ENCODE measurements at places on chromosomes 2 and 18.
A peak's percentile ranks its signal among the peaks of the same experiment; 100 is the strongest.

DNA sequence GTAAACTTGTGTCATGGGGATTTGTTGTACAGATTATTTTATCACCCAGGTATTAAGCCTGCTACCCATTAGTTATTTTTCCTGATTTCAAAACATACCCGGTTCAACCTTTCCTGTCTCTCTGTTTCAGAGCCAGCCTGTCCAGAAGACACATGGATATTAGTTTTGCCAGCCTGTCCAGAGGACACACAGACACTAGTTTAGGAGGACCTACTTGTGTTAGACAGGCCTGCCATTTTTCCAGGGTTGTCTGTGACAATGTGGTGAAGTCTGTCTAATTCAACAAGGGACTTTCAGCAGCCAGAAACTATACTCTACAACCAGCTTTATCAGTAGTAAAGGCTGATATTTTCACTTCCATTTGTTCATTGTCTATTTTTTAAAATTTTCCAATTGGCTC lies 56.1 kb upstream of the DCC start:
- DNase-seq: no peak

DNA sequence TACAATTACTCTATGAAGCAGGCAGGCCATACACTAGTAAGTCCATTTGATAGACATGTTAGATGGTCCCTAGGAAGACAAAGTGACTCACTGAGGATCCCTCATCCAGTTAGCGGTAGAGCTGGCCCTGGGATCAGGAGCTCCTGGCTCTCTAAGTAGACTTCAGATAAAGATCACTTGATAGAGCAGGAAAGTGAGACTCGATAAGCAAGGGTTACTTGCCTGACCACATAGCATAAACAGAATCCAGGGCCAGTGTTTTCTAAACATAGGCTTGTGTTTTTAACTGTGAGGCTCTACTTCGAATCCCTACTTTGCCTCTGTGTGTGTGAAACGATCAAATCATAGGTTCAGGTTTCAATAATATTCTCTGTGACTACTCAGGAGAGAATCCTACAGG lies 355.2 kb upstream of the TRIB2 start:
- DNase-seq: no peak

- DNase-seq: no peak
These were observed 24.3 kb downstream of the NCK2 start for GRCh38 chr2:105768961-105769452.

DNA sequence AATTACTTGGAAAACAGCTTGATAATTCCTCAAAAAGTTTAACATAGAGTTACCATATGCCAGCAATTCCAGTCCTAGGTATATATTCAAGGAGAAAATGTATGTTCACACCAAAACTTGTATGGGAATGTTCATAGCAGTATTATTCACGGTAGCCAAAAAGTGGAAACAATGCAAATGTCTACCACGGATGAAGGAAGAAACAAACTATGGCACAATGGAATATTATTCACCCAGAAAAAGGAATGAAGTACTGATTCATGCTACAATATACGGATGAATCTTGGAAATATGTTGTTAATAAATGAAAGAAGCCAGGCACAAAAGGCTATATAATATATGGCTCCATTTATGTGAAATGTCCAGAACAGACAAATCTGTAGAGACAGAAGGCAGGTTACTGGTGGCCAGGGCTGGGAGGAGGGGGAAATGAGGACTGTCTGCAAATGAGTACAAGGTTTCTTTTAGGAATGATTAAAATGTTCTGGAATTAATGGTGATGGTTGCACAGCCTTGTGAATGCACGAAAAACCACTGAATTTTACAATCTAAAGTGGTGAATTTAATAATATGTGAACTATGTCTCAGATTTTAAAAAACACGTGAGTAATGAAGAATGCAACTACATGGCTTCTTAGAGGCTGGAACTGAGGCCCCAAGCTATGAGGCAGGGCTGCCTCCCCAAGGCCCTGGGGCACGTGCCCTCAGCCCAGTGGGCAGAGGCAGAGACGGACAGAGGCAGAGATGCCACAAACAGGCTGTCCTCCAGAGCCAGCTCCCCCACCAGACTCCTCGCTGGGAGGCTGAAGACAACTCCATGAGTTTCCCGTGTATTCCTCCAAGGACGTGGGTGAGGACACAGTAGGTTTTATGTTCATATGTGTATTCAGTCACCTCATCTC lies 5.0 kb downstream of the LIMS2 start:
- DNase-seq: no peak

GRCh38 chr2:140808820-140809219 lies 1322.0 kb downstream of the LRP1B start:
- no peak for DNase-seq

- DNase-seq: no peak
These were observed 70.4 kb downstream of the RHBDD1 start for GRCh38 chr2:226906163-226906693.

GRCh38 chr2:233371641-233372040 lies 17.3 kb downstream of the DGKD start:
- no peak for DNase-seq

DNA sequence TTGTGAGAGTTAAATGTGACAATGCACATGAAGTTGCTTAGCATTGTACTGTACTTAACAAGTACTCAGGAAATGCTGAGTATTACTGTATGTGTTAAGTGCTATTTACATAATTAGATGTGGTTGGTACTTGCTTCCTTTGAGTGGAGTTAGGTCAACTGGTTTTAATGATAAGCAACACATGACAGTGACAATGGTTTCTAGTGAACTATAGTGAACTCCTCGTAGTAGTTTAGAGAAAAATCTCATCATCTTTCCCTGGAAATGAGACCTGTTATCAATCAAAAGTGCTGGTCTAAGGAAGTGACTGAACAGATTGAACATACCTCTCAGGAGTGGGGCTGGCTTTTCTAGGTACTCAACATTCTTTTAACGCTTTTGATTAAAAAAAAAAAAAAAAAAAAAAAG lies 29.2 kb upstream of the ZDBF2 start:
- no peak for DNase-seq

DNA sequence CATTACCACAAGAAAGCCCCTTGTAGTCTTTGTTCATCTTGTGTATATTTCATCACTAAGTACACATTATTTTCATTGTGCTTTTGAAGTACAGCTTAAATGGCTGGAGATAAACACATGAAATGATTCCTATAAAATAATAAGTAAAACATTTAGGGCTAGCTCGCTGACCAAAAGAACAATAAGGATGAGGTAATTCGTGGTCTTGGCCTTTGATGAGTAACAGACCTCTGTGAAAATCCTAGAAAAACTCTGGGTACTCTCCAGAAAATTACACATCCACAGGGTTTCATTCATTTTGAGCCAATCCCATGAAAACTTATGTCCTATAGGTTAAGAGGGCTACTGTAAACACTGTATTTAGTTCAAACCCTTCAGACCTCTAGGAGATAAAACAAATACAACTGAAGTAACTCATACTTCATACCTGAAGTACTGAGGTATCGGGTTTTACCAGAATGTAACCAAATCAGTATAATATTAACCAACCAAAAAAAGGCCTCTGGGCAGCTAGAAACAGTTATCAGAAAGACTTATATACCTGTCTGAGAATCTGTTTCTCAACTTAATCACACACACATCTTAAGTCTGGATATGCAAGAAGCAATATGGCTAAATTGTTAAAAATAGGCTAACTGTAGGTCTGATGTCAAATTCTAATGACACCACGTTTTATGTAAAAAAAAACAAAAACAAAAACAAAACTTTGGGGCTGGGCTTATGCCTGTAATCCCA lies 31.0 kb downstream of the CFAP36 start:
- no peak for DNase-seq

DNA sequence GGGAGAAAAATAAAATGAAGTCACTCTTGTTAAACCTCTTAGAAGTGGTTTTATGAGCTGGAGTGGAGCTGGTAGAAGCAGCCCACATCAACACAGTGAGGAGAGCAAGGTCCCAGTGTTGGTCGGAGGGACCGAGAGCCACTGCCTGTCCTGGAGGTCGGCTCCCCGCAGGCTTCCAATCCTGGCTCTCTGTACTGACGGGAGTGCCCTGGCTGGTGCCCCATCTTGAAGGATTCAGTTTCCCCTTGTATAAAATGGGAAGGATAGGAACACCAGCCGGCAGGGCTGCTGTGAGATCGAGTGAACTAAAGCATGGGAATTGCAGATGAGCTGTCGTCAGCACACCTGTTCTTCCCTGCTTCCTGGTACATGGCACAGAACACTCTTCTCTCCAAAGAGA lies 104.3 kb upstream of the ID2 start:
- no peak for DNase-seq

GRCh38 chr2:237682151-237682550 lies 54.8 kb downstream of the LRRFIP1 start:
- DNase-seq: no peak

DNA sequence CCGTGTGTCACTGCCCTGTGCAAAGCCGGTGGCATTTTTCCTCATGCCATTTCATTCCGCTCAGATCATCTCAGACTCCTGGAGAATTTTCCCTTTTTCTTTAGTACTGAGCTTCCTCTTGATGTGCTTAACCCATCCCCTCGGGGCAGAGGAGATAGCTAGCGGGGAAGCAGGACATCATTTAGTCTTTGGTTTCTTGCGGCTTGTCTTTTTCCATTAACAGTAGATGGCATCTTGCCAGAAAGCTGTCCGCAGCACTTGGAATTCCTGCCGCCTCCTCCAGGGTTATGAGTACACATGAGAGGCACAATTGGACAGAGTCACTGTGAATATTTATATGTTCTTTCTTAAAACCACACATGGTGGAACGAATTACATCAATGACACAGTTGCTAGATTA lies 226.6 kb downstream of the ALPK2 start:
- DNase-seq: no peak

GRCh38 chr2:174004905-174005605 lies 39.9 kb upstream of the SP3 start:
- DNase-seq: no peak

- no peak for DNase-seq
These were observed 19.2 kb downstream of the RNMT start for GRCh38 chr18:13745696-13746095.

- DNase-seq: no peak
These were observed 300.1 kb downstream of the NOL4 start for GRCh38 chr18:33924576-33924975.

- DNase-seq: no peak
These were observed 360.0 kb downstream of the EPHA4 start for GRCh38 chr2:221212105-221212504.

DNA sequence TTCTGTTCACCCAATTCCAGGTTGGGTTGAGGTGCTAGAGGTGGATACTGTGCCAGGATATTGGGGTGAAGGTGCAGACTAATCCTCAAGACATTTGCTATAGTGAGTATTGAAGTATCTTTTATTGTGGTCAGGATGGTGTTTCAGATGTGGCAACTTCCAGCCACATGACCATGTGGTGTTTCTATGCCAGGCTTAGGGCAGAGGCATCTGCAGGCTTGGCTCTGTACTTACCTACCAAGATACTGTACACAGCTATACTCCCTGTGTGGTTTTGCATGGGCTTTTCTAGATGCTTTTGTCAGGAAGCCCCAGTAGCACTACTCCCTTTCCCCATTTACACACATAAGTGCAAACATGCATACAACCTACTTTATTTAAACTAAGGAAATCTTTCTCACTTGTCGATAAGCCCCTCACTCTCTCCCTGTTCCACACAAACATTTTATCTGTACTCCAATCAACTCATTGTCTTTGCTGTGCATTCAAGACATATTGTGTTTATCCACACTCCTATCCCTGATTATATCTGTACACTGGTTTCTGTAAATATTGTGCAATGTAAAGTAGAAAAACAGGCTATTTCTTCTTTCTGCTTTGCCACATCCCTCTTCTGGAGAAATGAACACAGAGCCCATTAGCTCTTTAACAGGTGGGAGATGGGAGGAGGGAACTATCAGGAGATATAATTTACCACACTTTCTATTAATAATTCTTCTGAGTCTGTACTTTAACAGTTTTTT lies 12.3 kb downstream of the ARL6IP6 start:
- peak; percentile 24 for DNase-seq

GRCh38 chr2:47093626-47094025 lies 61.5 kb downstream of the STPG4 start:
- no peak for DNase-seq

DNA sequence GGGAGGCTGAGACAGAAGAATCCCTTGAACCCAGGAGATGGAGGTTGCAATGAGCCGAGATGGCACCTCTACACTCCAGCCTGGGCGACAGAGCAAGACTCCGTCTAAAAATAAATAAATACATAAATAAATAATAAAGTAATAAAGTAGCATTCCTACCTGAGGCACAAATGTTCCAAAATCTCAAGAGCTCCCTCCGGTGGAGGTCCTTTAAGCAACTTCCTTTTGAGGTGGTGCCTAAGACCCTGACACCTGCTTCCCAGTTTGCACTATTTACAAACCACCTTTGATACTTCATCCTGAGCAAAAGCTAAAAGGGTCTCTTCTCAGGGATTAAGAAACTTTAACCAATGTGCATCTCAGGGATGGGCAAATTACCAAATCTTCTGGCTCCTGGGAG lies 505.1 kb downstream of the CNTNAP5 start:
- DNase-seq: no peak

GRCh38 chr18:61435064-61435652 lies 101.9 kb downstream of the CDH20 start:
- DNase-seq: no peak

GRCh38 chr2:66688951-66689350 lies 254.0 kb downstream of the MEIS1 start:
- no peak for DNase-seq

- no peak for DNase-seq
These were observed 174.2 kb downstream of the MIB1 start for GRCh38 chr18:21914739-21915319.

- no peak for DNase-seq
These were observed at the start of gene CNRIP1 for GRCh38 chr2:68319398-68320117. Gene CNRIP1, minus strand, starts transcription at chr2:68319949. Its CDS starts 549 bp downstream, at chr2:68319400.

- no peak for DNase-seq
These were observed 841.0 kb upstream of the PIK3C3 start for GRCh38 chr18:41113885-41114482.

- no peak for DNase-seq
These were observed 243.8 kb downstream of the TSN start for GRCh38 chr2:121999264-121999663.

- DNase-seq: no peak
These were observed 198.5 kb downstream of the TNS1 start for GRCh38 chr2:217804338-217804737.
